Nucleus accumbens (tissue), 56 donors: ENCODE measurements at places on chromosomes 7 and 10.

DNA sequence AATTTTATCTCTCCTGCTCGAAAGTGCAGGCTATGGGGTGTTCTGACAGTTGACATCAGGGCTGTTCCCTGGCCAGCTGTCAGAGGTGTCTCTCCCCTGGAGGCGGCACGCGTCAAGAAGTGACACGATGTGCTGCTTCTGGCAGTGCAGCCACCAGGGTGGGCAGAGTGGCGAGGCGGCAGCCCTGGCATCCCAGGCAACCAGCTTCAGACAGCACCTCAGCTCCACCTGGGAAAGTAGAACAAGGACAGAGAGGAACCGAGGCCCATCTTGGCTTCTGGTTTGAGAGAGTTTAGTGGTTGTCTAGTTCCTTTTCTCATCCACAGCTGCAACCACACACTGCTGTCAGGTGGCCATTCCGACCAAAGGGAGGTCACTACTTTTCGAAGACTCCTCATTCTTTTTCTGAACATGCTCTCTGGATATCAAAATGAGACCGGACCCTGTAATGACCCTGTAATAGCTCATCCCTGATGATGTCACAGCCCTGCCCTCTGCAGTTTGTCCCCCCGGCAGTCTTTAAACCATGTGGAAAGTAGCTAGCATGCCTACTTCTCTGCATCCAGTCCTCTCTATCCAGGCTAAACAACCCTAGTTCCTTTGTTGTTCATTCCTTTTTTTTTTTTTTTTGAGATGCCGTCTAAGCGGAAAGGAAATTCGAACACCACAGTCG lies 381.0 kb upstream of the NRP1 start:
- no peak for DNase-seq

DNA sequence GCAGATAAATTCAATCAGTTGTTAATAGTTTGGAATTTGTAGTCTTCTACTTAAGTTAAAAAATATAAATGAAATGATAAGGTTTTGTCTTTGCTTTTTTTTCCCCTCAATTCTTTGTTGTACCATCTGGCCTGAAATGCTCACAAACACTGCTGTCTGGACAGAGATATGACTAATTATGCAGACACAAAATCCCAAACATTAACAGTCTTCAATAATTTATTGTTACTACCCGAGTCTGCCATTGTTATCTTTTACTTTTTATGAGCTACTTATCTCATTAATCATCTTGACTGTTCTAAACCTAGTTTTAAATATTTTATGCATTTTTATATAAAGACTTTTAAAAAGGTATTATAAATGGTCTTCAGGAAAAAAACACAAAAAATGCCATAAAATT lies 64.7 kb upstream of the THSD7A start:
- DNase-seq, result no peak

- DNase-seq, result no peak
These were observed 164.8 kb downstream of the NRF1 start for GRCh38 chr7:129776362-129776722.

DNA sequence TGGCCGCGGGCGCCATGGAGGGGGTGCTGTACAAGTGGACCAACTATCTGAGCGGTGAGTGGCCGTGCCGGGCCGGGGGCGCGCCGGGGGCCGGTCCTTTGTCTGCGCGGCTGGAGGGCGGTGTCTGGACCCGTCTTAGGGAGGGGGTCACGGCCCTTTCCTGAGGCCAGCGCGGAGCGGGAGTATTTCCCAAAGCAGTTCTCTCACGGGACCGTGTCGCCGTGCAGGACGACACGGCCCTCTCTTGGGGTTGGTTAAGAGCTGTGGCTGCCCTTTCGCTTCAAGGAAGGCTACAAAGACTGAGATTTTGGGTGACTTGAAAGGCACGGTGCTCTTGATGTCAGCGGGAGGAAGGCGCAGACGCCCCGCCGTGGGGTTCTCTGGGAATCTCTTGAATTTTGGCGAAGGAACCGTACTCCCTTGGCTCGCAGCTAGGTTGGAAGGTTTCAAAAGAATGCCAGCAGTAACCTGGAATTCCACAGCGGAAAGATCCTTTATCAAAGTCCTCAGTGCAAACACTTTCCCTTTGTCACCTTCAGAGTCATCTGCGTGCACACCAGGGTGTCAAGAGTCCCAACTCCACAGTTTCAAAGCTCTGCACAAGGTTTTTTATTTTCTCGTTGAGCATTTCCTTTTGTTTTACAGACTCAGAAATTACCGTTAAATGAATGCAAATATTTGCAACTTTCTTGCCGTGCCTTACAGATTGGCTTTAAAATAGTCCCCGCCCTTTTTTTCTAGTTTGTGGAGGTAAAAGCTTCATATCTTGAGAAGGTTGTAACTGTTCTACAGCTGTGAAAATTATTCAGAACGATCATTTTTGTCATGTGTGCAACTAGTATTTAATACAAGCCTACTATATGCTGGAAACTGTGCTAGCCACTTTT lies 780 bp downstream of the PLEKHA8 start:
- peak; percentile 64 for DNase-seq

GRCh38 chr7:108146070-108146842 lies 16.1 kb upstream of the LAMB4 start:
- DNase-seq, result peak; percentile 32

- no peak for DNase-seq
These were observed 545.0 kb downstream of the NRG3 start for GRCh38 chr10:82420001-82420400.

- no peak for DNase-seq
These were observed 31.8 kb upstream of the IL15RA start for GRCh38 chr10:6009150-6009549.

GRCh38 chr10:31700181-31700611 lies 228.4 kb downstream of the ARHGAP12 start:
- no peak for DNase-seq

DNA sequence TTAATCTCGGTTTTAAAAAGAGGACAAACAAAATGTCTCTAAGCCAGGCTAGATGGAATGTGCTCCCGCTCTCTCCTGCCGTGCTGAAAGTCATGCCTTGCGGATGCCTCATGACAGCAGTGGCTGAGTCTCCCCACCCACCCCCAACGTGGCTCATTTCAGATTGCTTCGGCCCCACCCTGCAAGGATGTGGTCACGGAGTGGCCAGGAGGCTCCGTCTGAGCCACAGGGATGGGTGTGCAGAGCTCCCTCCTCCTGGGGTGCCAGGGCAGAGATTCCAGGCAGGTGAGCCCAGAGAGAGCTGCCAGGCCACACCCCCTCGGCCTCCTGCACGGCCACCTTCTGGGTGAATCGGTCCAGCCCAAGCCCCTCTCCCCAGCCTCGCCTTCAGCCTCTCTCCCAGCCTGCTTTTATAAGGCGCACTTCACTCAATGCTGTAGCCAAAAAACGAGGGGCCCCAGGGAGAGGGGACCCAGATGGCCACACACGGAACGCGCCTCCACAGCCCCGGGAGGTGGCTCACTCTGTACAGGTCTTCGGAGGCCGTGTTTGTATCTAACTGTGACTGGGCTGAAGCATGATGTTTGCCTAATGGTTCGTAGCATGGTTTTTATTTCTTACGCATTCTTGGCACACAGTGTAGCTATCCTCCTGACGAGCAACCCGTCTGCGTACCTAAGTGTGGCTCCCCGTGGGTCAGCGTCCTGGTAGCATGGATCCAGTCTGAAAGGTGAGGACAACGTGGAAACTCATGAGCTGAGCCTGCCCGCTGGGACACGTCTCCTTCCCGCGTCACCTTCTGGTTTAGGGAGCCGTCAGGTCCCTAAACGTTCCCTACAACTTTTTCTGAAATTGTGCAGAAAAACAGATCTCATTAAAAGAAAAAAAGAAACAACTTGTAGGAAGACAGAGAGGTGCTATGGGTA lies 413.8 kb upstream of the FOXK1 start:
- DNase-seq, result no peak

GRCh38 chr7:36549029-36549428 lies 159.4 kb downstream of the ANLN start:
- DNase-seq, result no peak

GRCh38 chr7:112452102-112452888 lies 2.0 kb downstream of the IFRD1 start:
- DNase-seq, result no peak

DNA sequence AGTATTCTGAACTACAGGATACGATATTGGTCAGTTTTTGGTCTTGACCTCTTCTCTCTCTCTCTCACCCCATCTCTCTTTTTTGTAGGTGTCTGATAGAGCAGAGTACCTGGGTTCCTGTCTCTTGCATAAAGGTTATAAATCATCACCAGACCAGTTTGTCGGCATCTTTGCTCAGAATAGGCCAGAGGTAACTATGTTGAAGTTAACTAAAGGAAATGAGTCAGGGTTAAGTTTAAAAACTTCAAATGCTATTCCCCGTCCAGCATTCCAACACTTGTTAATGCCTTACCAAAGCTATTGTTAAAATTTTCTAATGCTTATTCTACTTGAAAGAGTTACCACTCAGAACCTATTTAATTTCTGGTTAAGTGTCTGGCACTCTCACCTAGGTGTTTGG lies 30.7 kb downstream of the ACSL5 start:
- DNase-seq, result no peak

DNA sequence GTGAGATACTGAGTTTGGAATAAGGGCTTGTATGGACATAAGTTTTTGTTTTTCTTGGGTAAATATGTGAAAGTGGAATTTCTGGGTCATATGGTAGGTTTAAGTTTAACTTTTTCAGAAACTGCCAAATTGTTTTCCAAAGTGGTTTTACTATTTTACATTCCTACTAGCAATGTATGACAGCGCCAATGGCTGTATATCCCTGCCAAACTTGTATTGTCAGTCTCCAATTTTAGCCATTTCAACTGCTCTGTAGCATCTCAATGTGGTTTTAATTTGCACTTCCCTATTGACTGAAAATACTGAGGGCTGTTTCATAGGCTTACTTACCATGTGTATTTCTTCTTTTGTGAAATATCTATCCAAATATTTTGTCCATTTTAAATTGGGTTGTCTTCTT lies 90.5 kb upstream of the ZNF32 start:
- DNase-seq, result no peak

GRCh38 chr7:128191136-128191844 lies 49.8 kb upstream of the LEP start:
- no peak for DNase-seq

- DNase-seq, result no peak
These were observed 80.8 kb upstream of the CAPZA2 start for GRCh38 chr7:116781584-116781983.

DNA sequence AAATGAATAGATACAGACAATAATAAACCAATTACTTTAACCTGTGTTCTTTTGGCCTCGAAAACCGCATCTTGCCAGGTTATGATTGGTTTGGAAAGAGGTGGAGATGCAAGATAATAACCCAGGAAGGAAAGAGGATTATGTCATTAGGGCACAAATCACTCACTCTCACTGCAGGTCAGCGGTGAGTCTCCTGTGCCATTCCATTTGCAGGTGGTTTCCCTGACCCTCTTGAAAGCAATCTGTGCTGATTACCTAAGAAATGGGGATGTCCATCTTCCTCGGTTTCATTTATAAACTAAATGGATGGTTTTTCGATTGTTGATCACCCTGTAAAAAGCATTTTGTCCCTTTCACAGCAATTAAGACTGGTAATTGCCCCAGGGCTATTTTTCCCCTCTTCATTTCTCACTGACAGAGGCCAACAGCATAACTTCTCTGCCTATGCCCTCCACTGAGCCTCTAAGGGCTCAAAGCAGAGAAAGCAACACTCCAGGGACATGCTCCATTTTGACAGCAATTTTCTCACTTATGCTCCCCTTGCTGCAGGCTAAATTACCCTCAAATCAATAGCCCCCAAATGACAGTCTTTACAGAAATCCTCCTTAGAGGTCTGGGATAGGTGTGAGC lies 257.5 kb downstream of the IPMK start:
- no peak for DNase-seq

DNA sequence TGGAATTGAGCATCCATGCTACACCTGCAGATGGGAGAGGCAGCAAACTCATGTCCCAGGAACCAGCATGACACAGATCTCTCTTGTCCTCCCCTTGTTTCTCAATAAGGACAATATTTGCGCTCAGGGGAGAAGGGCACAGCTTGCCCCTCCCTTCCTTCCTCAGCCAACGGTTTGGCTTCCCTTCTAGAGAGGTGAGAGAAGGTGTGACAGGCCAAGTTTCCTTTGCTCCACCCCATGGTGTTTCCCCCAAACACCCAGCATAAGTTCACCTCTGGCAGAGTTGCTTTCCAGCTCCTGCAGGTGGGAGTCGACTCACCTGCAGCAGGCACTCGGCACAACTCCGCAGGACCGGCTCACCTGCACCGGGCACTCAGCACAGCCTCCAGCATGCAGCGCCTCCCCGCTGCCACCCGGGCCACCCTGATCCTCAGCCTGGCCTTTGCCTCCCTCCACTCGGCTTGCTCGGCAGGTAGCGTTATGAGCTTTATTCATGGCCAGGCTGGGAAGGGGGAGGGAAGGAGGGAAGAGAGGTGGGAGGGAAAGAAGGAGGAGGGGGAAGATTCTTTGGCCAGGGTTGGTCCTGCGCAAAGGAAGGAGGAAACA lies at the start of the genes ATP6V0A4 and TMEM213:
Gene ATP6V0A4 (minus strand): TSS at position 482 of the 606 bp plus-strand sequence. CDS start 26,949 bp downstream, outside the sequence.
Gene TMEM213 (plus strand): TSS at position 280 of the 606 bp plus-strand sequence. CDS start 111 bp downstream, at position 391.
- no peak for DNase-seq

DNA sequence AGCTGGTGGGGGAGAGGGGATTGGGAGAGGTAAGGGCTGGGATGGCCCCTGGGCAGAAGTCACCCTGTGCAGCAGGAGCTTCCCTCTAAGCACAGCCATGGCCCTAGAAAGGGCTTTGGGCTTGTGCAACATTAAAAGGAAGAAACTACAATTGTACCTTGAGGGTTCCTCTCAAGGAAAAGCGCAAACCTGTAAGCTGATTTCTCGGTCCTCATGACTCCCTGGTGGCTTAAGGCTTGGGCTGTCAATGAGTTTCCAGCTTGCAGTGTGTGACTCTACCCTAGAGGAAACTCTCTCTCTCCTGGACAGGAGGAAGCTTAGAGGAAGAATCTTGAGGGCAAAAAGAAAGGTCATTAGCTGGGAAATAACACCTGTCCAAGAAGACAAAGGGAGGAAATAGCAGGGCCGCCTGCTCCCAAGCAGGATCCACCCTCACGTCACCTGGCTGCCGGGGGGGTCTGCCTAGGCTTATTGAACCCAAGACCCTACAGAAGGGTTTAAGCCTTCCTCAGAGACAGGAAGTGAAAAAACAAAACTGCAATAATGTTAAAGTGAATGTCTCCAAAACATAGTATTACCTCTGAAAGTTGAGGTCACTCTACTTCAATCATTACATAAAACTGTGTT lies 112.5 kb downstream of the WDR11 start:
- DNase-seq, result no peak

DNA sequence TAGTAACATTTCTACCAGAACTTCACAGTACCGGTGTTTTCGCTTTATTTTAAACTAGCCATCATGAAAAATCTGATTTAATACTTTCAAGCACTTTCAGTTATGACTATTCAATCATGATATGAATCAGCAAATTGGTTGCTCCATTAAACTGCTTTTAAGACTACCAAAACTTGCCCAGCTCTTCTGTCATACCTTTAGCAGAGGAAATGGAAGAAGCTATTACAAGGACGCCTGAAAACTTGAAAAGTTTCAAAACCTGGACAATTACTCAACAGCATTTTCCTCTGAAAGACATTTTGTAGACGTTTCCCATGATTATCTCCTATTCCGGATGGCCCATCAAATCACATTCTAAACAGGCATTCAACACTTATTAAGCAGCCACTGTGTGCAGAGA lies 2.0 kb downstream of the JAZF1 start:
- DNase-seq, result no peak

GRCh38 chr10:129467359-129468064 lies 471 bp downstream of the MGMT start:
- DNase-seq, result no peak

- DNase-seq, result no peak
These were observed 65.1 kb upstream of the MPP7 start for GRCh38 chr10:28367929-28368484.

GRCh38 chr10:132539894-132540293 lies 2.3 kb downstream of the INPP5A start:
- no peak for DNase-seq
